ENCODE measurements at places on chromosomes 5 and 9. TPM values are rescaled to one million over a fixed set of nuclear protein-coding genes. Genes with fewer than 3 reads are reported as not detected.

The TOR4A gene
- total RNA-seq: 29.6 TPM

The ZNF300 gene
- 5.1 TPM for total RNA-seq

DNA sequence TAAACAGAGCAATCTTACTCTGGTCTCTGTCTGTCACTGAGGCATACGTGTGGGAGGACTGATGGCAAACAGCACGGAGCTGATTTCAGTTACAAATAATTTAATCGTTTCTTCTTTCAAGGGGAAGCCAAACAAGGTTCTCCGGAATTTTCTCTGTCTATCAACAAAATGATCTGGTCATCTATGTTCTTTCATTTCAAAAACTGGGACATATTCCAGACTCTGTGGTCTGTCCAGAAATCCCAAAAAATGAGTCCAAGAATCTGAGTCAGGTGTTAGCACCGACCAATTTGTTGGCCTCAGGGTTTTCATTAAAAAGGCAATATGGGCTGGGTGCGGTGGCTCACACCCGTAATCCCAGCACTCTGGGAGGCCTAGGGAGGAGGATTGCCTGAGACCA is 69.9 kb upstream of the ZNF608 start:
- no peak overlapping the region for H3K27ac ChIP-seq
- H3K4me3 ChIP-seq: no peak overlapping the region
- H3K4me1 ChIP-seq: no peaks in the 10 kb centered on the region

GRCh38 chr9:9771314-9771713 is 841.5 kb downstream of the PTPRD start:
- no peaks in the 10 kb centered on the region for H3K4me1 ChIP-seq
- no peaks in the 10 kb centered on the region for H3K36me3 ChIP-seq
- H3K4me3 ChIP-seq: no peak overlapping the region
- no peaks in the 10 kb centered on the region for H3K27me3 ChIP-seq
- no peak overlapping the region for H3K27ac ChIP-seq

- peak; percentile 35 for DNase-seq
- H3K4me3 ChIP-seq: peak overlapping the region; percentile 84
- H3K4me1 ChIP-seq: peaks cover 24% of the 10 kb centered on the region
Observed at GRCh38 chr9:4741365-4742089, 525 bp upstream of the AK3 start.
